CD4-positive, alpha-beta T cell treated with Interleukin-10 for 1 hour (primary cell): ENCODE measurements at places on chromosomes 5 and 9.

DNA sequence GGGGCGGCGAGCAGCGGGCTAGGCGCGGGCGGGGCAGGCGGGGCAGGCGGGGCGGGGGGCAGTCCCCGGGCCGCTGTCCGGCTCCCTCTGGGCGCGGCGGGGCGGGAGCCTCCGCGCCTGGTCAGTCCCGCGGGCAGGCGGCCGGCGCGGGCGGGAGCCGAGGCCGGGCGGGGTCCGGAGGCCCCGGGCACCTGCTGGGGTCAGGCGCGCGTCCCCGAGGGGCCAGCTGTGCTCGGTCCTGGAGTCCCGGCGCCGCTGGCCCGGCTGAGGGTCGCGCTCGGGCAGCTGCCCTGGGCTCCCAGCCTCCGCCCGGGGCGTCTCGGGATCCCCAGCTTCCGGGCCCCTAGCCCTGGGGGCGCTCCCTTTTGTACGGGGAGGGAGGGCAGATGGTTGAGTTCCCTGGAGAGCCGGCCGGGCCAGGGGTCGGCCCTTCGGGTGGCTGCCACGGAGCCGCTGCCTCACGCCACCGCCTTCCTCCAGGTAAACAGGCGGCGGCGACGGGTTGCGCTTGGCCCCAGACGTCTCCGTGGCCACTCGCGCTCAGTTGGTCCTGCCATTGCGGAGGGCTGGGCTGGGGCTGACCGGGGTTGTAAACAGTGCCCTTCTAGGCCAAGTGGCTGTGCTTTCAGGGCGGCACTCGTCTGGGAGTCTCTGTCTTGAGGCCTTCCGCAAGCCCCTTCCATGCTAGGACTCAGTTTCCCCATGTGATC lies 473 bp downstream of the ZBTB34 start:
- DNase-seq: peak; percentile 8

GRCh38 chr9:127449332-127449966 lies 1.8 kb downstream of the RPL12 start:
- no peak for DNase-seq

DNA sequence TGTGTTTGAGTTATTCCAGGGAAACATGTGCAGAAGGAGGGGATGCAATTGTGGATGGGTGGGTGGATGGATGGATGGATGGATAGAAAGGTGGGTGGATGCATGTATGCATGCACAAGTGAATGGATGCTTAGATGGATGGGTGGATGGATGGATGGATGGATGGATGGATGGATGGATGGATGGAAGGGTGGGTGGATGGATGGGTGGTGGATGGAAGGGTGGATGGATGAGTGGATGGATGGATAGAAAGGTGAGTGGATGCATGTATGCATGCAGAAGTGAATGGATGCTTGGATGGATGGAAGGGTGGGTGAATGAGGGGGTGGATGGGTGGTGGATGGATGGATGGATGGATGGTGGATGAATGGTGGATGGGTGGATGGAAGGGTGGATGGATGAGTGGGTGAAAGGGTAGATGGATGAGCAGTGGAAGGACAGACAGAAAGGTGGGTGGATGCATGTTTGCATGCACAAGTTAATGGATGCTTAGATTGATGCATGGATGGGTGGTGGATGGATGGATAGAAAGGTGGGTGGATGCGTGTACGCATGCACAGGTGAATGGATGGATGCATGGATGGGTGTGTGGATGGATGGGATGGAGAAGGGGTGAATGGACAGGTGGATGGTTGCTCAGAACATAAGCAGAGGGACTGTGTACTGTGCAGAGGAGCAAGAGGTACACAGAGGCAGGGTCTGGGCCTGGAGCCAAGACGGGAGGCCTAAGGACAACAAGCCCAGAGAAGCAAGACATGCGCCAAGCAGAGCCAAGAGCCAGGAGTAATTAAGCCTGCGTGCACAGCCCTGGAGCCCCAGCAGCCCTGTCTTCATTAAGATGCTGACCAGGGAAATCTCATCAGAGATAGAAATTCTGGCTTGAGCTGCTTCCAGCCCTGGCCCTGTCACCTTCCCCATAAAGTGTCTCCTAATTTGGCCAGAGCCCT lies 84.6 kb upstream of the PPP1R26 start:
- DNase-seq: no peak

DNA sequence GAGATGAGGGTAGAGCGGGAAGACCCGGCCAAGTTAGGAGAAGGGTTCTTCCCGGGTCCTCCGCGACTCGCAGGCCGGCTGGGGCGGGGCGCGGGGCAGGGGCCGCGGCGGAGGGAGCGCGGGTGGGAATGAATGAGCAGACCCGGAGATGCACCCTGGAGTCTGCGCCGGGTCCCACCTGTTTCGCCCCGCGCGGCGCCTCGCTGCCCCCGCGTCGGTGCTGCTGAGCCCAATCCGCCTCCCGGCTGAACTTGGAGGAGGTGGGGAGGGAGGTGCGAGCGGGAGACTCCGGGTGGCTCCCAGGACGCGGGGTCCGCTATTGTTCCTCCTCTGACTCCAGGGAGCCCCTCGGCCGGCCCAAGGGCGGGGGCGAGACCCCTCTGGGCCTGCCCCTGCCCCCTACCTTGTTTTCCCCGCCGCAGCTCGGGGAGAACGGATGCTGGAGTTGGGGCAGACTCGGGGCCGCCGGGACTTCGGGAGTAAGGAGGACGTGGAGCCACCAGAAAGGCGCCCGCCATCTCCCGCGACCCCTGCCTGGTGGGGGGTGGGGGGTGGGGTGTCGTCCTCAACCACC lies 659 bp downstream of the RAI14 start:
- DNase-seq: no peak

DNA sequence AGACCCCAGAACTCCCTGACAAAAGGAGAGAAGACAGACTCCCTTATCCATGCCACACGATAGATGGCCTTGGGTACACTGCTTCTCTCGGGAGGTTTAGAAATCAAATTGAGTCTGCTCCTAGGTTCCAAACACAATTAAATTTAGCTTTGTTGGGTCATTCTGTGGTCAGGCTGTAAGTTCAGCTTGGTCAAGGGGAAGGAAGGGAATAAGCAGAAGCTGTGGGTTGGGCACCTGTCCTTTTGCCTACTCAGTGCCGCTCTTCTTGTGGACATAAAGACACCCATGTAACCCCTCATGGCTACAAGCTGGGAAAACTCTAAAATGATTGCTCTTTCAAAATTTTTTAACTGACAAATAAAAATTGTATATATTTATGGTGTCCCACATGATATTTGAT lies 19.1 kb upstream of the AK3 start:
- no peak for DNase-seq
